Memory B cell (primary cell): ENCODE measurements at places on chromosomes 3 and 15.

DNA sequence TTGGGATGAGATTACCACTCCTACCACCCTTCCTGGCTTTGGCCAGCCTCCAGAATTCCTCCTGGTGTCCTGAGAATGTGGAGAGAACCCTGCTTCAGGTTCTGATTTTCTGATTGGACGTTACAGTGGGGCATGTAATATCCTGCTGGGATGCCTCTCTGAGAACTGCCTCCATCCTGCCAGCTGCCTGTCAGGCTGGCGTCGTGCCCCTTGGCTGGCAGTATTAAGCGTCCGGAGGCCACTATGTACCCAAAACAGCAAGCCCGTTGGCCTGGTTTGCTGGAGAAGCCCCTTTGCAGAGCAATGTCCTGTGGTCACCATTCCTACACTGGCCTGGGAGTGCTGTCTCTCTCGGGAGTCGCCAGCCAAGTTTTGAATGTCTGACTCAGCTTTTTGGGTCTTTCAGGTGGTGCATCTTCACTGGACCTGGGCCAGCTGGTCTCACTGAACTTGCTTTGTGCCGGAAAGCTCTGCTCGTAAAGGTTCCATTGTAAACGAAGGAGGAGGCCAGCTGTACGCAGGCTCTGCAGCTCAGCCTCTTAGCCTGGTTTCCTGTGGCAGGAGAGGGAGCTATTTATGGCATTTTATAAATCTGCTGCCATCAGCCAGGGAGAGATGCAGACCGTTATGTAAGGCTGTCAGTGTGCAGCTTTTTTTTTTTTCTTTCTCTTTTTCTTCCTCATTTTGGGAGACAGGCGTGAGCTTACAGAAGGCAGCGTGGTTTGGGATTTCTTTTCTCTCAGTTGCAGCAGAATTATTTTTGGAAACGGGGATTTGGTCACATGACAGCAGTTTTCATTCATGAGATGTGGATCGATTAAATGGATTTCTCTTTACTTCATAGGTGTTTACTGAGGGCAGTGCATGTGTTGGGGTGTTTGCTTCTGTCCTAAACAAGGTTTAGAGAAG, 19.0 kb upstream of the TRAK1 start:
- no peak for DNase-seq

GRCh38 chr3:2390926-2391532, 292.4 kb downstream of the CNTN4 start:
- DNase-seq = no peak

GRCh38 chr3:22045882-22046281, 294.9 kb upstream of the ZNF385D start:
- no peak for DNase-seq

DNA sequence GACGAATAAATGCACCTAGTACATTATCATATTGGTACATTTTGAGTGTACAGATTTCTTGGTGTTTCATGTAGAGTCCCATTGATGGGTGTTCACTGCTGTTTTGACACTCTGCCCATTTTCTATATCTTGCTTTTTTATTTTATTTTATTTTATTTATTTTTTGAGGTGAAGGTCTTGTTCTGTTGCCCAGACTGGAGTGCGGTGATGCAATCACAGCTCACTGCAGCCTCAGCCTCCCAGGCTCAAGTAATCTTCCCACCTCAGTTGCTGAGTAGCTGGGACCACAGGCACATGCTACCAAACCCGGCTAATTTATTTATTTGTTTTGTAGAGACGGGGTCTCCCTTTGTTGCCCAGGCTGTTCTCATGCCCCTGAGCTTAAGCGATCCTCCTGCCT, 44.2 kb downstream of the DNAJC13 start:
- no peak for DNase-seq

- DNase-seq = no peak
These were observed 13.5 kb downstream of the SOX2 start for GRCh38 chr3:181725131-181725731.

DNA sequence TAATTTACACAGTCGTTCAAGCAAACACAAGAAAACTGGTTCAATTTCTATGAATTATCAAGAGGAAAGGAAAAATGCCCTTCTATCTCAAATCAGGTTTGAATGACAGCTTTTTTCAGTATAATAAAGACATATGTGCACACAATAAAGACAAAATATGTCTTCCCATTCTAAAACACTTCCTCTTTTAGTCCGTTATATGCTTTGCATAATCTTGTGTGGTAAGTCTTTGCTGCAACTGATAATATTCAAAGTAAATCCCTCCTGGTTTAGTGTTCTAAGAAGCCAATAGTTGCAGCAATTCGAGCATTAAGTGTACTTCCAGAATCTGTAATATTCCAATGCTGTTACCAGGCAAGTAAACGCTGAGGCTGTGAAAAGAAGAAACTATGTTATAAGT, 43.7 kb upstream of the MAPKBP1 start:
- no peak for DNase-seq
